ENCODE measurements at places on chromosomes 5 and 9.

DNA sequence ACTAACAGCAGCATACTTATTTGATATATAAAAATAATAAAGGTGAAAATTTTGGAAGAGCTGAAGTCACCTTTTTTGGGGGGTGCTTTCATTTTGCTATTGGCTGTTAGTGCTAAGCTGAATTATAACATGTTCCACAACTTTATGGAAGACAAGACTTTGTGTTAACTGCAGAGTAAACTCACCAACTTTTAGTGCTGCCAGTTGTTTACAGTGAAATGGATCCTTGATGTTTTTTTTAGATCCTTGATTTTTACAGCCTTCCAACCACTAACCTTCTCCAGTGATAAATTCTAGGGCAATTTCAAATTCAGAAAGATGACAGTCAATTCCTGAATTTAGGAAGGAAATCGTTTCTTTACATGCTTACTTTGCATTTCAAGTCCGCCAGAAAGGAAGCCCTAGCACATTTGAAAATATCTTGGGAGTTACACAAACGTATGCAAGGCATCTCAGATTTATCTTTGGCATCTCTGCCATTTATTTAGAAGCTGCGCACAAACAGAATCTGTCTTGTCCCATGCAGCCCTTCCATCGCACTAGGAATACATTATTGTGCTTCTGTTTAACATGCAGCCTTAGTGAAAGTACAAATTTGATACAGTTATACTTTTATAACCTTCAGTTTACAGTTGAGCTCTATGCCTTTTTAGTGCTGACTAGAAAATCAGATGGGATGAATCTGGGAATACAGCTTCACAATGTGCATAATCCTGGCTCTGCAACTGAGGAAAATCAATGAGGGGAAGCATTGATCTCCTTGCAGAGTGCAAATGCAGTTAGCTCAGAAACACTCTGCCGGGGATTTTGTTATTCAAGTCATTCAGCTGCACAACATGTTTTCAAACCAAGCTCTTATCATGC lies 142.4 kb upstream of the ZNF608 start:
- DNase-seq = no peak

- no peak for DNase-seq
Measured at GRCh38 chr5:124650147-124650561, 96.3 kb downstream of the ZNF608 start.

GRCh38 chr9:34463098-34463900 lies 4.7 kb downstream of the DNAI1 start:
- peak; percentile 72 for DNase-seq

GRCh38 chr9:72924154-72924790 lies 28.6 kb downstream of the ALDH1A1 start:
- no peak for DNase-seq

Data from stimulated activated CD8-positive, alpha-beta memory T cell treated with anti-CD3 and anti-CD28 coated beads, Interleukin-2, amount 100 ng/mL, for 48 hours (primary cell).